HS-27A (cell line): ENCODE measurements at places on chromosomes 4 and X.

DNA sequence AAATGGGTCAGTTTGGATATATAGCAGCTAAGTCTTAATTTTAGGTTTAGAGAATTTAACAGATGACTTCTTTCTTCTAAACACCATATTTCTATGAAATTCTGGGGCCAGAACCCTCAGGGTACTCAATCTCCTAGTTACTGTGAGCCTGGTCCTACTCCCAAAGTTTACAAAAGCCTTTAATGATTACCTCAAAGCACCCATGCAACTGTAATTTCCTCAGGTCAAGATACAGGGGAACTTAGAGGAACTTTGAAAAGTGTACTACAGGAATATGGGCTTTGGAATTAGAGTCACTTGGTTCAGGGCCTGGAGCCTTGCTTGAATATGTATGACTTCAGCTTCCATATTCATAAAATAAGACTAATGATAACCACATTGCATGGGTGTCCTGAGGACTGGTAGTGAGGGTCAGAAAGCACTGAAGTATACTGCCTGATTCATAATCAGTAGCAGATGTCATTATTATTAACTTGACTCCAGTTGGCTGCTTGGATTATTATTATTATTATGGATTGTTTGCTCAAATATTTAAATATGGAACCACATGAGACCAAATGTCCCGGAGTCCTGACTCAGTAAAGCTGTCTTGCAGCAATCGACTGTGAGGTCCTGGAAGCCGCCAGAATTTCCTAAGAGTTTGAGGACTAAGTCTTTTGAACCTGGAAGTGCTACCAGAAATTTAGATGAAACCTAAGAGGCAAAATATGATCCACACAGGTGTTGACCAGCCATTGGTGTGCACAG lies 2.0 kb upstream of the ADH7 start:
- DNase-seq = no peak

- DNase-seq = no peak
Observed at GRCh38 chr4:113781439-113782040, 20.0 kb upstream of the CAMK2D start.

- DNase-seq = no peak
Observed at GRCh38 chrX:37332987-37333658, 16.0 kb upstream of the PRRG1 start.

- DNase-seq = no peak
Observed at GRCh38 chr4:120633810-120634209, 288.7 kb downstream of the PRDM5 start.

DNA sequence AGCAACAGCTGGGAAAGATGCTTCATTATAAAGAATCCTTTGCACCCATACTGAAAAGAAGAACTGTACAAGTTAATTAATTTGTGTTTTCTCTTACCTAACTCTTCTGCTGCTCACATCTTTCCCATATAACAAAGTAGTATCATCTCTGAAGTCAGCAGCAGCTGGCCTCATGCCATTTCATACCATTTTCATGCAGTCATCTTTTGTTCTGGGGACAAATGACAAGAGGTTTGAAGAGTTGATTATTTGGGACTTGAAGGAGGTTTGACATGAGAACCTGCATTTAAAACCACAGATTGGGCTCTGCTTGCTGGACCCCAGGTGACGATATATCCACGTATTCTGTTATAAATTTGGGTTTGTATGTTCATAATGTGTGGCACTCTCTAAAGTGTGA lies 430.3 kb downstream of the SPRY1 start:
- DNase-seq = no peak

GRCh38 chr4:184814686-184815045 lies 11.1 kb downstream of the ACSL1 start:
- DNase-seq = no peak

- DNase-seq = no peak
Observed at GRCh38 chrX:48960291-48960690, 2.9 kb upstream of the OTUD5 start.
